ENCODE measurements at places on chromosomes 11 and 22.

DNA sequence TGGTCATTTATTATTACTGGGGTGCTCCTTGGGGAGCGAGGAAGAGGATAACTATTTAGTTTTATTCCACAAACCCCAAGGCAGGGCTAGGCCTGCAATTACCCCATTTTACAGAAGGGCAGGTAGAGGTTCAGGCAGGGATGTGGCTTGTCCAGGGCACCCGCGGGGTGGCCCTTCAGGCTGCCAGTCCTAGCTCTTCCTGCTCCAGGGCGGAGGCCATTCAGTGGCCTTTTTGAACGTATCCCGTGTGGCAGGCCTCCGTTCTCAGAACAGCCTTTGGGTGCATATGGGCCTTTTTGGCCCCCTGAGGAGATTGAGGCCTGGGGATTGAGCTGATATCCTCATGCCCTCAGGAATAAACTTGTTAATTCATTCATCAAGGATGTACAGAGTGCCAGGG lies 66.2 kb downstream of the MPPED1 start:
- DNase-seq = no peak

- no peak for DNase-seq
Observed at GRCh38 chr11:2424811-2425495, 19.4 kb downstream of the TRPM5 start.

DNA sequence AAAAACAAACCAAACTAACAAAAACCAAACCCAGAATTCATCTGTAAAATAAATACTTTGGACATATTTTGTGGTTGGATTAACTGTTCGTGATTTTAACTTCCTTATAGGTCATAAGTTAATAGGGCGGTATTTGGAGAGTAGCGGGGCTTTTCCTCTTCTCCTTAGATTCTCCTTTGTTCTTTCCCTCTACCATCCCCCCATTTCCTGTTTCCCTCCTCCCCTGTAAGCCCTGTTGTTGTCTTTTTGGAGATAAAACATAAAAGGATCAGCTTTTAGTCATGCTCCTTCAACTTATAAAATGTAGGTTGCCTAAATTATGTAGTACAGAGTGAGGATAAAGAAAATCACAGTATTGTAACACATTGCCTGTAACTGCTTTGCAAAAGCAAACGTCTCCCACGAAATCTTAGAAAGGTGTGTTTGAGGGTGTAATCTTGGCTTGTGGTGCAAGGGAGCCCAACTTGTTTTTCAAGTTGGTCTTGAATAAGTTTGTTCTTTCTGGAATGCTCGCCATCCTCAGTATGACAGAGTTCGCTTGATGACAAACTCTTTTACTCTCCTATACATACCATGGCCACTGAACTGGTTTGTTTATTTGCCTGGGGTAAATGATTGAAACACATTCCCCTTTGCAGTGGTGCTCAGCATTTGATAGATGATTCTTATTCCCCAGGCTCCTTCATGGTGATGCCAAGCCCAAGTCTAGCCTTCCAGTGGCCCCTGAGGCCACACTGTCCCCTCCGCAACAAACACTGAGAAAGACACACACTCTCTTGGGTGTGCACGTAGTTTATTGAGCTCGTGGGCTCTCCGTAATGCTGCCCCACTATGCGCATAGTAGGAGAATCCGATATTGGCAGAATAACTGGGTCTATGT lies 49.4 kb downstream of the TEAD1 start:
- DNase-seq = no peak

- DNase-seq = no peak
Observed at GRCh38 chr11:85991508-85991907, 77.4 kb downstream of the PICALM start.

GRCh38 chr11:15602785-15603567 lies 488.3 kb downstream of the INSC start:
- no peak for DNase-seq

DNA sequence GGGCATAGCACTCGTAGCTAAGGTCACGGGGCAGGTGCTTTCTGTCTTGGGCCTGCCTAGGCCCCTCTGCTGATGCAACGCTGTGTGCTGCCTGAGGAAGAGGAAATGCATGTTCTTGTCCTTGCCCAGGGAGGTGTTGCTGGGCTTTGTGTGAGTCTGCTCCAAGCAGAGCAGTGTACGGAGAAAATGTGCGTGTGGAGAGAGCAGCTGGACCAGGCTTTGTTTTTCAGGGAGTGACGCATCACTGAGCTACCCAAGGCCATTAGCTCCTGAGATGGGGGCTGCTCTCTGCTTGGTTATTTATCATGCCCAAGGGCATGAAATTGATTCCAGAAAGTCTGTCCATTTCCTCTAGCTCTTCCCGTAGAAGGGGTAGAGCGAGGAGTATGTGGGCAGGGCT lies 82.9 kb upstream of the THY1 start:
- no peak for DNase-seq

DNA sequence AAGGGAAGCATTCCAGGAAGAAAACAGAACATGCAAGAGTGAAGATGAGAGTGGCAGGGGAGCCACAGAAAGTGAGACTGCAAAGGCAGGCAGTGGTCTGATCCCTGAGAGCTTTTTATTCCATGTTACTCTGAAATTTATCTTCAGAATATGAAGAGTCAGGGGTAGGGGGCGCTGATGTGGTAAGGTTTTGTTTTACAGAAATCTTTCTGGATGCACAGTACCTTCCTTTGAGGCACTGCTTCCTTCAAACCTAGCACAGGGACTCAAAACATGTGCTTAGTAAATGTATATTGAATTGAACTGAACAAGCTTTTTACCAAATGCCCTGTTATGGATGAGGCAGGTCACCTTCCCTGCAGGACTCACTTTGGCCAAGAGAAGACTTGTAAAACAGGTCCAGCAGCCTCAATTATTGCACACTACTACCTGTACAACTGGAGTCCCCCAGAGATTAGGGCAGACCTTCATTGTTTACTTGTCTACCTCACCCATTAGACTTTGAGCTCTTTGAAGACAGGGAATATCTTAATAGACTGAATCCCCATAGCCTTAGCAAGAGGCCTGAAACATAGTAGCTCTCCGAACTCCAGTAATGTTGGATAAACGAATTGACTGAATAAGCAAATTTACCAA lies 2.2 kb downstream of the PAK1 start:
- no peak for DNase-seq

GRCh38 chr22:47050401-47051051 lies 288.1 kb downstream of the TBC1D22A start:
- DNase-seq = no peak

- no peak for DNase-seq
Observed at GRCh38 chr22:45554040-45554406, 51.3 kb downstream of the FBLN1 start.

DNA sequence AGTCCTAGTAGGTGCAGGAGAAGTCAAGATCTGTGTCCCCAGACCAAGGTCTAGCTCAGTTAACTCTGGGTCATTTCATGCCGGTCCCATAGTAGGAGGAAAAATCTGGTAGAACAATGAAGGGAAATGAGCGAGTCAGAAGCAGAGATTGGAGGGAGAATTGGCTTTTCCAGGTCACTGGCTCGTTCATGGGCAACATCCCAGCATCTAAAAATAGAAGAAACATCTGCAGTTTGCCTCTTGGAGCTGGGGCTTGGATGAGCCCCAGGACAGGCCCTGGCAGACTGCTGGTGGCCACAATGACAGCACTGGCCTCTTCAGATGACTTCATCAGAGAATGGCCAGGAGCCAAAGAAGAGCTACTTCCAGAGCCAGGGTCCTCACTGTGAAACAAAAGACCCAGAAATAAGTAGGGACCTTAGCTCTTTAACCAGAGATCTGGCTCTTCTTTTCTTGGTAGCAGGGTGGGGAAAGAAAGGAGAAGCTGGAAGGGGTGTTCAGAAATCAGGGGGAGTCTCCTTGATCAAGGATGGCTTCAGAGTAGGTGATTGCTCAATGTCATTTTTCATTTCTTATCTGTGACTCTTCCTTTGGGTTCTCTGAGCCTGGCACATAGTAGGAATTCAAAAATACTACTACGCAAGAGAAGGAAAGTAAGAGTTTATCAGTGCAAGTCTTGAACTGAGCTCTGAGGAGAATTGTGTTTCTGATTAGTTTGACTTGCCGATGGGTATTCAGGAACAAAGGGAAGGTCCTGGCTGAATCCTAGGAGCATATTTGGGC lies 102.6 kb downstream of the TMPRSS5 start:
- no peak for DNase-seq

DNA sequence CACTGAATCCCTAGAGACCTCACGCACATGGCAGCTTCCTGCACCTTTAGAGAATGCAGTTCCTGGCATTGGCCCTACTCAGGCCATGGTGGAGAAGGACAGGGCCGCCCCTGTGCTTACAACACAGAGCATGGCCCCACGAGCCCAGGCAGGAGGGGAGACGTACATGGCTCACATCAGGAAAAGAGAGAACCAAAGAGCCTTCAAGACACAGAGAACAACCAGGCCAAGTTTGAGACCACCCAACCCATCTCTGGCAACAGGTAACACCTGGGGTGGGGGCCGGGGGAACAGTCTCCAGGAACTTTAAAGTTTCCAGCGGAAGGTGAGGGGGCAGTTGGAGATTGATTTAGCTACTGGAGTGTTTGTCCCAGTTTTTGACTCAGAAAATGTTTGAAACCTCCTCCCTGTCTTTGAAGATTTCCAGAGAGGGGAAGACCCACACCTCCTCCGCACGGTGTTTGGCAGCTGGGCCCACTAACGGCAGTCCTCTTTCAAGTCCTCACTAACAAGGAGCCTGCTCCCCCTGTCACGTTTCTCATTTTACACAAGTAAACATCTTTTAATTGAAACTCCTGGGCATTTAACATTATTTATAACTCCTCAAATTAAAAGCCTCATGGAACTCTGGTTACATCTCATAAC lies 1423.8 kb downstream of the TBC1D22A start:
- no peak for DNase-seq

DNA sequence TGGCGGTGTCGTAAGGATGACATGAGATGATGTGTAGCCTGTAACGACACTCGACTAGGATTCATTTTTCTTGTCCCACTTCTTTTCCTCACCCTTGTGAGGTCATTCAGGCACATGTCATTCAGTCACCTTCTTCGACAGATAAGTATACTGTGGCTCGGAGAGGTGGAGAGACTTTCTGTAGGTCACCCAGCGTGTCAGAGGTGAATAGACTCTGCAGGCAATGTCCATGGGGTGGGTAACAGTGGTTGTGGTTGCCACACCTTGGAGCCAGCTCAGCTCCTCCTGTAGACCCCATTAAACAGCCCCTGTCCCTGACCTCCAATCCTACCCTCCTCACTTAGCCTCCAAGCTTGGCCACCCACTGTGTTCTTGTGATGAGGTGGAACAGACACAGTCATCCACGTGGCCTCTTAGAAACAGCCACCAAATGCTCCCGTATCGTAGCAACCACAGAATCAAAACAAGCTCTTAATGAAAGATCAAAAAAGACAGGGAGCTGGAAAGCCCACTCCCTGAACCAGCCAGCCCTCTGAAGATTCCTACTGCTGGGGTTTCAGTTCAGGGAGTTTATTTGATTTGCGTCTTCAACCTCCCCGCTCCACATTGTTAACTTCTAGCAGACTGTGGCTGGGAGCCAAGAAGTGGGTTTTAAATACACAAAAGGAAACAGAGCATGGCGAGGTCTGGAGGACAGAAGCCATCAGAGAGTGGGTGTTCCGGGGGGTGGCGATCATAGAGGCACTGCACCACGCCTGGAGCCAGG lies 89.0 kb upstream of the GRK3 start:
- no peak for DNase-seq

- DNase-seq = no peak
Observed at GRCh38 chr11:64015510-64015909, 20.2 kb upstream of the FLRT1 start.

GRCh38 chr11:109401545-109401944 lies 20.4 kb upstream of the C11orf87 start:
- no peak for DNase-seq

DNA sequence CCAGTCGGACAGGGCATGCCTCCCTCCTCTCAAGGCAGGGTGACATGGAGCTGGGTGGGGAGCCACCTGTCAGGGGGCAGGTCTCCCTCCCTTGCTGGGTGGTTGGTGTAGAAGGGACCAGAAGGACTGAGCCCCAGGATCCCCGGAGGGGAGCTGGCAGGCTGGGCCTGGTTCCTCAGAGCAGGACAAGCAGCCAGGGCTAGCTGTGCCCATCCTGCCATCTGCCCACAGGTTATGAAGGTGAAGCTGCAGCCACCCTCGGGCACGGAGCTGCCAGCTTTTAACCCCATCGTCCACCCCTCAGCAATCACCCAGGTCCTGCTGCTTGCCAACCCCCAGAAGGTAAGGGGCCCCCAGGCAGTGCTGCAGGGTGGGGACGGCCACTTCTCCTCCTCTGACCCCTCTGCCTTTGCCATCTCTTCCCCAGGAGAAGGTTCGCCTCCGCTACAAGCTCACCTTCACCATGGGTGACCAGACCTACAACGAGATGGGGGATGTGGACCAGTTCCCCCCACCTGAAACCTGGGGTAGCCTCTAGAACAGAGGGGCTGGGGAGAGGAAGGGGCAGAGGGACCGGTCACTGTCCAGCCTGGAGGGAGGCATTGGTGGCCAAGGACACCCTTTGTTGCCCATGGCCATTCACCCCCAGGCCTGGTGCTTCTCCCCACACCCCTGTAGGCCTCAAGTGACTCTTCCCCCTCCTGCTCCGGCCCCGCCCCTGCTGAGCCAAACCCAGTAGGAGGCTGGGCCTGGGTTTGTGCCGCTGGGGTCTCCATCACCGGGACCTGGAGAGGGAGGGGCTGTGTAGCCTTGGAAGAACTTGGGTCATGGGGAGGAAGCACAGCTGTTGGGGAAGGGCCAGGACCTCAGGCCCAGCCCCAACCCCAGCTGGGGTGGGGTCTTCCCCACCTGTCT lies 7.0 kb upstream of the SH3BP1 start:
- DNase-seq = no peak

DNA sequence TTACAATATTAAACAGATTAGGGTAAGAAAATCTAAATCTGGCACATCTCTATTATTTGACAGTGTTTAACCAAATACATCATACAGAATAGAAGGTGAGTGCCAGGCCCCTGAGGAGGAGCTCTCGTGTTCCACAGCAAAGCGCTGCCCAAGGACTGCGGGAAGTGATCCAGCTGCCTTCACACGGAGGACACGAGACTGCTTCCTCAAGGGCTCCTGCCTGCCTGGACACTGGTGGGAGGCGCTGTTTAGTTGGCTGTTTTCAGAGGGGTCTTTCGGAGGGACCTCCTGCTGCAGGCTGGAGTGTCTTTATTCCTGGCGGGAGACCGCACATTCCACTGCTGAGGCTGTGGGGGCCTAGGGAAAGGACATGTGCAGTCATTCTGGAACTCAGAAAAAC lies 71.1 kb downstream of the NCAPD3 start:
- no peak for DNase-seq

DNA sequence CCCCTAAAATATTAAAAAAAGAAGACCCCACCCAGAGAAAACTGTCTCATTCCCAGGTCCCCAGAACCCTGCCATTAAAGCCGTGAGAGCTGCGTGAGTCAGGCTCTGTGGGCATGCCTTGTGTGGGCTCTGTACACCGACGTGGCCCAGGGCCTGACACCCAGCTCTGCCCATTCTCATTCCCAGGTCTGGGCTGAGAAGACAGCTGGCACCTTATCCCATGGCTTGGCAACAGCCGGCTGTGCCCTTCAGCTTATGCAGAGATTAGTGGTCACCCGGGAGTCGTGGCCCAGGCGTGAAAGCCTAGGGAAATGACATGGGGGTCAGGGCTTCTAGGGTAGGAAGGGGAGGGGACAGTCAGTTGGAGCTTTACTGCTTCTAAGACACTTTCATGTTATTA lies 31.9 kb downstream of the OTOG start:
- no peak for DNase-seq

All from AG09309 (cell line).